ENCODE measurements at places on chromosomes 5 and 9.
A peak's percentile ranks its signal among the peaks of the same experiment; 100 is the strongest.

GRCh38 chr9:76136986-76137385 is 246.5 kb downstream of the PCSK5 start:
- DNase-seq = no peak

DNA sequence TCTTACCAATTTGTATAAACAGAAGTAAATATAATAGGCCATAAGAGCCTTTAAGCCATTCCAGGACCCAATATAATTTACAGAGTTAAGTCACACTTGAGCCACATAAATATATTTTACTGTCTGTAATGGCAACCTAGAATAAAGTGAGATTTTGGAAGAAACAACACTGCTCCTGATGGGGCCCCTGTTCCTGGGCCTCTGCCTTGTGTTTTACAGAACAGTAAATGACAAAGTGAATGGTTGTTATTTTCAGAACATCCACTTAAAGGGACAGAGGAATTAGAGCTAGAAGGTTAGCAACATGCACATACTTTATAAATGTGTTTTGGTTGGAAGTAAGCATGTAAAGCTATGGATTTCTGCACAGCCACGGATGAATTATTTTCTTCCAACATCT is 3.6 kb downstream of the PTGER4 start:
- no peak for DNase-seq

DNA sequence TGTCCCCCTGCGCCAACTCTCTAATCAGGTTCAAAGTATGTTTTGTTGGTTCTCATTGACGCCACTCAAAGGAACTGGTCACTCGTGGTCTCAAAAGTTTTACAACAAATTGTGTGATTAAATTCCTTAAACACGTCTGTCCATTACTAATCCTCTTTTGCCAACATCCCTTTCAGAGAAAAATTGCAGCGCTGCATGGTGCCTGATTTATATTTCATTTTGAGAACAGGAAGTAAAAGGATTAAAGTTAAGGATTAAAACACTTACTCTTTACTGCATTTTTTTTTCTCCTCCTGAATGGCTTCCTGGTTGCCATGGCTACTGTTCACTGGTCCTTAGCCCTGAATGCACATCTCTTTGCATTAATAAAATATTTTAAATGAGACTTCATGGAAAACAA is 383.5 kb downstream of the GLIS3 start:
- DNase-seq = no peak

- DNase-seq = peak; percentile 43
Observed at GRCh38 chr9:90801241-90801972, at the start of gene SYK. Gene SYK, plus strand, starts transcription at chr9:90801819. Its CDS starts 42,080 bp downstream, at chr9:90843899.

GRCh38 chr5:93611976-93612854 is 29.2 kb downstream of the NR2F1 start:
- no peak for DNase-seq

- DNase-seq = no peak
Observed at GRCh38 chr5:52867809-52868208, 80.1 kb downstream of the ITGA1 start.

GRCh38 chr5:53902296-53902907 is 342.0 kb downstream of the NDUFS4 start:
- no peak for DNase-seq

All from NCI-H2171 (cell line).